Regular cardiac myocyte (primary cell): ENCODE measurements at places on chromosomes 3 and 15. TPM values are rescaled to one million over a fixed set of nuclear protein-coding genes. Genes with fewer than 3 reads are reported as not detected.

The LTF gene
- 0.38 and 2.0 TPM in 2 replicates for total RNA-seq

The PLCL2 gene
- 11.1 and 14.7 TPM in 2 replicates for total RNA-seq

The DTX3L gene
- total RNA-seq, result 11.0 and 15.9 TPM in 2 replicates

The KLF15 gene
- total RNA-seq, result 0.38 and 1.7 TPM in 2 replicates

The NBEAL2 gene
- total RNA-seq, result 2.7 and 3.4 TPM in 2 replicates

The CCDC50 gene
- 104 and 150 TPM in 2 replicates for total RNA-seq

The SPINK8 gene
- not detected in 2 replicates for total RNA-seq

The KIF15 gene
- total RNA-seq, result 3.1 and 19.0 TPM in 2 replicates
